ENCODE measurements at places on chromosomes 7 and 10. TPM values are rescaled to one million over a fixed set of nuclear protein-coding genes. Genes with fewer than 3 reads are reported as not detected.

Gene CDH23
- 3.9 TPM for total RNA-seq

Gene AKR1C8
- total RNA-seq, result not detected

DNA sequence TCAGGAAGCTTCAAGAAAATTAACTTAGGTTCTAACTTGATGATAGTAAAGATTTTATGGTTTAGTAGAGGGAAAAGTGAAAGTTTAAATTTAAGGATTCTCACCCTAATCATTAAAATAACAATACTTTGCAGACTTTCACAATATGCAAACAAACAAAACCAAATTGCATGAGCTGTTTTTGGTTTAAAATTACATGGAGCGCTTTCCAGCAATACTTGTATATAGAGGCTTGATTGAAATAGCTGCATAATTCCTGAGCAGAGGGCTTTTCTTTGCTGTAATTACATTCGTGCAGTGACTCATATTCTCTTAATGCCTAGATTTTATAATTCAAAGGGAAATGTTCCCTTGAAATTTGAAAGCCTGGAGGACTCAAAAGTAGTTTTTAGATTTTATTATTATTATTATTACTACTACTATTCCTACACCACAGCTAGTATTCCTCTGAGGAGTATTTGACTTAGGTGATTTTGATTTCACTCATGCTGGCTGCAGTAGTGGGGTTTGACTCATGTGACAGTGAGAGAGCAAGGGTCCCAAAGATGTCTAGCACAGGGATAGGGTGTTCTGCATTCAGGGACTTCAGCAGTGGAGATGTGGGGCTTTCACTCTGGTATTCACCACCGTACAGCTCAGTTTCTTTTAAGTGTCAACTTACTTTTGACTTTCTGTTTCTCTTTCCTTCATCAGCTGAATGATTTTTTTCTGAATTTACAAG, 138.1 kb downstream of the ADAM22 start:
- no peak for DNase-seq
- H3K36me3 ChIP-seq, result peaks cover 4% of the 10 kb centered on the region
- H3K27me3 ChIP-seq, result no peaks in the 10 kb centered on the region
- H3K4me1 ChIP-seq, result no peaks in the 10 kb centered on the region

- no peak overlapping the region for H3K4me3 ChIP-seq
- DNase-seq, result no peak
- no peaks in the 10 kb centered on the region for H3K36me3 ChIP-seq
- no peak overlapping the region for H3K27ac ChIP-seq
- no peaks in the 10 kb centered on the region for H3K27me3 ChIP-seq
Observed at GRCh38 chr10:50540826-50541122, 83.0 kb downstream of the SGMS1 start.

GRCh38 chr10:124005991-124006392, 87.4 kb downstream of the CHST15 start:
- H3K36me3 ChIP-seq, result no peaks in the 10 kb centered on the region
- H3K4me3 ChIP-seq, result no peak overlapping the region
- no peak for DNase-seq
- no peaks in the 10 kb centered on the region for H3K4me1 ChIP-seq

- H3K27me3 ChIP-seq, result peaks cover 22% of the 10 kb centered on the region
- no peak for DNase-seq
- H3K36me3 ChIP-seq, result no peaks in the 10 kb centered on the region
- H3K4me3 ChIP-seq, result no peak within 1 kb of the TSS
- no peak within 1 kb of the TSS for H3K27ac ChIP-seq
Observed at GRCh38 chr7:43112459-43112940, at the start of gene HECW1. TSS of gene HECW1 (plus strand) at chr7:43112647. CDS start at chr7:43243906, 131,259 bp downstream.

- no peaks in the 10 kb centered on the region for H3K4me1 ChIP-seq
- H3K36me3 ChIP-seq, result no peaks in the 10 kb centered on the region
- H3K27ac ChIP-seq, result no peak overlapping the region
- no peak for DNase-seq
- H3K27me3 ChIP-seq, result no peaks in the 10 kb centered on the region
Observed at GRCh38 chr10:86149257-86149656, 217.3 kb downstream of the GRID1 start.

GRCh38 chr10:43220657-43221418, 46.0 kb downstream of the RASGEF1A start:
- no peaks in the 10 kb centered on the region for H3K27me3 ChIP-seq
- no peak overlapping the region for H3K4me3 ChIP-seq
- H3K36me3 ChIP-seq, result no peaks in the 10 kb centered on the region
- no peak for DNase-seq
- H3K4me1 ChIP-seq, result no peaks in the 10 kb centered on the region

DNA sequence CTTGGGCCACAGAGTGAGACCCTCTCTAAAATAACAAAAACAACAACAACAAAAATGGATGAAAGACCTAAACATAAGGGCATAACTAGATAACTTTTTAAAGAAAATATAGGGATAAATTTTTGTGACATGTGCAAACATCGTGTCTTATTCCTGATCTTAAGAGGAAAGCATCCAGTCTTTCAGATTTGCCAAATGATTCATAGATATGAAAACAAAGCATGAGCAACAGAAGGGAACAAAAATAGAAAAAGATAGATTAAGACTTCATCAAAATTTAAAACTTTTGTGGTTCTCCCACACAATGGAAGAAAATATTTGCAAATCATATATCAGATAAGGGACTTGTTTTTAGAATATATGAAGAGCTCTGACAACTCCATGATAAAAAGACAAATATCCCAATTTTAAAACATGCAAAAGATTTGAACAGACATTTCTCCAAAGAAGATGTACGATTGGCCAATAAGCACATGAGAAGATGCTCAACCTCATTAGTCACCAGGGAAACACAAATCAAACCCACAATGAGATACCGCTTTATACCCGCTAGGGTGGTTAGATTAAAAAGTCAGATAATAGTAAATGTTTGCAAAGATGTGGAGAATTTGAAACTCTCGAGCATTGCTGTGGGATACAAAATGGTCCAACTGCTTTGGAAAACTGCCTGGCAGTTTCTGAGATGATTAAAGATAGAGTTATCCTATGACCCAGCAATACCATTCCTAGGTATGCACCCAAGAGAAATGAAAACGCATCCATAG, 20.3 kb downstream of the PPIF start:
- H3K27ac ChIP-seq, result no peak overlapping the region
- H3K4me3 ChIP-seq, result no peak overlapping the region
- no peak for DNase-seq
- no peaks in the 10 kb centered on the region for H3K27me3 ChIP-seq

GRCh38 chr10:126729314-126729870, 58.9 kb upstream of the C10orf90 start:
- no peak for DNase-seq
- no peak overlapping the region for H3K27ac ChIP-seq
- H3K4me1 ChIP-seq, result peaks cover 5% of the 10 kb centered on the region
- H3K36me3 ChIP-seq, result no peaks in the 10 kb centered on the region
- H3K4me3 ChIP-seq, result no peak overlapping the region
- no peaks in the 10 kb centered on the region for H3K27me3 ChIP-seq

DNA sequence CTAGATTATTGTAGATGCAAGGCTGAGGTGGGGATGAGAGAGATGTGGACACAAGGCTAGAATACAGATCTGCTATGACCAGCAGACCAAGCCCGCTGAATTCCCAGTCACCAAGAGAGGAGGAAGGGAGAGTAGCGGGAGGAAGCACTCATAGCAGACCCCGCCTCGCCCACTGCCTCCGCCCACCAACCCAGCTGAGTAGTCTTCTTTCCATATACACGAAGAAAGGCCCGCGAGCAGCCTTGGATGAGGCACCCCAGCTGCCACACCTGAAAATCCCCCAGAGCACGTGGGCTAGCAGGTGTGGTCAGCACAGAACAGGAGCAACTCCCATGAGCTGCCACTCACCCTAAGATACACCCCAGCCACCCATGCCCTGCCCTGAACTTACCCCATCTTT, 7.9 kb upstream of the H2BK1 start:
- no peaks in the 10 kb centered on the region for H3K4me1 ChIP-seq
- H3K27me3 ChIP-seq, result no peaks in the 10 kb centered on the region
- no peak overlapping the region for H3K4me3 ChIP-seq
- no peak overlapping the region for H3K27ac ChIP-seq

- H3K4me3 ChIP-seq, result no peak overlapping the region
- no peak for DNase-seq
- H3K4me1 ChIP-seq, result no peaks in the 10 kb centered on the region
Observed at GRCh38 chr7:70923181-70923845, 208.6 kb upstream of the GALNT17 start.

- no peak for DNase-seq
- H3K27ac ChIP-seq, result no peak overlapping the region
- peaks cover 4% of the 10 kb centered on the region for H3K4me1 ChIP-seq
- no peak overlapping the region for H3K4me3 ChIP-seq
- H3K27me3 ChIP-seq, result no peaks in the 10 kb centered on the region
- no peaks in the 10 kb centered on the region for H3K36me3 ChIP-seq
Observed at GRCh38 chr10:71009126-71009525, 120.8 kb upstream of the PCBD1 start.

- H3K4me3 ChIP-seq, result no peak overlapping the region
- H3K36me3 ChIP-seq, result no peaks in the 10 kb centered on the region
- H3K27ac ChIP-seq, result no peak overlapping the region
Observed at GRCh38 chr10:78771260-78771659, 297.5 kb upstream of the ZMIZ1 start.

DNA sequence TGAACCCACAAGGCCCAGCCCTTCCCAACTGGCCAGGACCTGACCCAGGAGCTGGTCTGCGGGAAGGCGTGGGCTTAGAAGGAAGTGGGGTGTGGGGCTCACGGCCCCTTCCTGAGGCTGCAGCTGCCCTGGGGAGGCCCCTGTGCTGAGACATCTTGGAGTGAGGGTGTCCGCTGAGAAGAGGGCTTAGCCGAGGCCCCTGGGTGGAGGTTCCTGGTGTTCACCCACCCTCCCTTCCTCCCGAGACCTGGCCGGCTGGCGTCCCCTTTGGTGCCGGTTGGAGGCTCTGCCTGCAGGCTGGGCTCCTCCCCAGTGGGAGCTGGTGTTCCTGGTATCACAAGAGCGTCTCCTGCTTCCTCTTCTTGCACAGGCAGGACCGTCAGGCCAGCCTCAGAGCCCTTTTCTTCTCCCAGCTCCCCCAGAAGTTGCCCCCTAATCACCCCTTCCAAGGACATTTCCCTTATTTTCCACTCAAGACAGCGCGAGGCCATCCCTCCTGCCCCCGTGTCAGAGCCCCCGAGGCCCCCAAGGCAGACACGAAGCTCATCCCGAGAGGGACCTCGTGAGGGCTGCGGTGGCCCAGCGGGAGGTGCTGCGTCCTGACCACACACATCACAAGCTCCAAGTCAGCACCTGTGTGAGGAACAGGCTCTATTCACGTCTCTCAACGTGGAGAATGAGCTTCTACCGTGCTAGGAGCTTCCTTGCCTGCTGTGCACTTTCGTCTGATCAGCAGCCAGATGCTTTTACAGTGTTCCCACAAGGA, 25.1 kb upstream of the FAM20C start:
- no peaks in the 10 kb centered on the region for H3K27me3 ChIP-seq
- peaks cover 11% of the 10 kb centered on the region for H3K4me1 ChIP-seq
- H3K27ac ChIP-seq, result no peak overlapping the region
- no peak for DNase-seq

GRCh38 chr7:45689011-45689796, 115.0 kb downstream of the ADCY1 start:
- no peak overlapping the region for H3K4me3 ChIP-seq
- DNase-seq, result peak; percentile 28
- H3K27me3 ChIP-seq, result no peaks in the 10 kb centered on the region
- no peaks in the 10 kb centered on the region for H3K36me3 ChIP-seq

- H3K27me3 ChIP-seq, result peaks cover 15% of the 10 kb centered on the region
- DNase-seq, result no peak
- H3K4me3 ChIP-seq, result peak within 1 kb of the TSS; percentile 64
- H3K27ac ChIP-seq, result peak within 1 kb of the TSS; percentile 87
- no peaks in the 10 kb centered on the region for H3K36me3 ChIP-seq
Observed at GRCh38 chr10:92689663-92690210, at the start of gene HHEX. TSS of gene HHEX (plus strand) at chr10:92689955. CDS start at chr10:92689987, 32 bp downstream.

All from right atrium auricular region (tissue), 2 donors.